ENCODE measurements at places on chromosomes 12 and 14. TPM values are rescaled to one million over a fixed set of nuclear protein-coding genes. Genes with fewer than 3 reads are reported as not detected.

GRCh38 chr14:62141139-62141538, 378.9 kb downstream of the SNAPC1 start:
- DNase-seq = no peak

Gene MIP
- total RNA-seq = not detected

DNA sequence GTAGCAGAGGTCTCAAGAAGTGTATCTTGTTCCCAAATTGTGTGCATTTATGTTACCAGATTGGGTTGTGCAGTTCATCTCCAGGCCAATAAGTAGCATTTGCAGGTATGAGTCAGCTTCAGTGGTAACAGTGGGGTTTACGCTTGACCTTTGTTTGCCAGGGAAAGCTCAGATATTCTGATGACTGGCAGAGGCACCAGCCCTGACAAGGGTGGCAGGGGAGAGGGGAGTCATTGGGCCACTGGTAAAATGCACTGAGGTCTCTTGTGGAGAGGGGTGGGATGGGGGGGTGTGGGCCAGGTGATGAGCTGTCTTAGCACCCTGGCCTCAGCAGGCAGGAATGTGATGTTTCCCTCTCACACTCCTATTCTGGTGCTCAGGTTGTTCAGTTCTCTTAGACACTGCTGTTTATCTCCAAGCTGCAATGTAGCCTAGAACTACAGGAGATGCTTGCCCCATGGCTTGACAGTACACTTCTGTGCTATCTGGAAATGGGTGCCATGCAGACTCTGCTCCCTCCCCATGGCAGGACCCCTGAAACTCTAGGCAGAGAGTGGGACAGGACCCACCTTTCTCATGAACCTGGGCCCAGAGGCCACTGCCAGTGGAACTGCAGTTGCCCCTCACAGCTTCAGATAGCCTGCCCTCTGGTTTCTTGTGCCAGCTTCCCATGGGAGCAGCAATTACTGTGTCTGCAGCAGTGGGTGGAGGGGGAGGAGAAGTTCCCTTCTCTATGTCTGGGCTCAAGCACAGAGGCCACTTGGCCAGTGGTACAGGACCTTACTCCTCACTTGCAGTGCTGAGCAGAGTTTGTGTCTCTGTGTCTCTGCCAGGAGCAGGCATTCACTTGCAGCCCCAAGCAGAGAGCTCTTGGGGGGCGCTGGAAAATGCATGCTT, 31.9 kb downstream of the USP15 start:
- no peak for DNase-seq

Gene PLCZ1
- total RNA-seq = not detected

GRCh38 chr12:26380897-26381296, 185.5 kb downstream of the SSPN start:
- DNase-seq = no peak

DNA sequence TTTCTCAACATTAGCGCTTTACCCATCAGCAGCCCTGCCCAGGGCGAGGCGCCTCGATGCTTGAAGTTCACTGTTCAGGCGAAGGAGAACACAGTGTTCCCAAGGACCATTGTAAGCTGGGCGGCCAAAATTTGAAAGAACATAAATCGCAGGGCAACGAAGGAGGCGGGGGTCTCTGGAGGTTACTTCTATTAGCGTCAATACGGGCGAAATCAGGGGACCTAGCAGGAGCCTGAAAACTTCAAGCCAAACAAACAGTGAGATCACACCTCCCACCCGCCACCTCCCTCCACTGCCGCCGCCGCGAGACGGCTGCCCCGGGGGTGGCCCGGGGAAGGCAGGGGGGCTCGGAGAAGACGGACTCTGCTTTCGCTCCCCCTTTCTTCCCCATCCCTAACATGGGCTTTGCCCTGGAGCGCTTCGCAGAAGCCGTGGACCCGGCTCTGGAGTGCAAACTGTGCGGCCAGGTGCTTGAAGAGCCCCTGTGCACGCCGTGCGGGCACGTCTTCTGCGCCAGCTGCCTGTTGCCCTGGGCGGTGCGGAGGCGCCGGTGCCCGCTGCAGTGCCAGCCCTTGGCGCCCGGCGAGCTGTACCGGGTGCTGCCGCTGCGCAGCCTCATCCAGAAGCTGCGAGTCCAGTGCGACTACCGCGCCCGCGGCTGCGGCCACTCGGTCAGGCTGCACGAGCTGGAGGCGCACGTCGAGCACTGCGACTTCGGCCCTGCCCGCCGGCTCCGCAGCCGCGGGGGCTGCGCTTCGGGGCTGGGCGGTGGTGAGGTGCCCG, at the start of gene PDZRN4:
TSS of gene PDZRN4 (plus strand) at position 263 of the 783 bp plus-strand sequence.
- DNase-seq = peak; percentile 87

- DNase-seq = no peak
Observed at GRCh38 chr12:38411426-38411825, 94.9 kb downstream of the ALG10B start.

DNA sequence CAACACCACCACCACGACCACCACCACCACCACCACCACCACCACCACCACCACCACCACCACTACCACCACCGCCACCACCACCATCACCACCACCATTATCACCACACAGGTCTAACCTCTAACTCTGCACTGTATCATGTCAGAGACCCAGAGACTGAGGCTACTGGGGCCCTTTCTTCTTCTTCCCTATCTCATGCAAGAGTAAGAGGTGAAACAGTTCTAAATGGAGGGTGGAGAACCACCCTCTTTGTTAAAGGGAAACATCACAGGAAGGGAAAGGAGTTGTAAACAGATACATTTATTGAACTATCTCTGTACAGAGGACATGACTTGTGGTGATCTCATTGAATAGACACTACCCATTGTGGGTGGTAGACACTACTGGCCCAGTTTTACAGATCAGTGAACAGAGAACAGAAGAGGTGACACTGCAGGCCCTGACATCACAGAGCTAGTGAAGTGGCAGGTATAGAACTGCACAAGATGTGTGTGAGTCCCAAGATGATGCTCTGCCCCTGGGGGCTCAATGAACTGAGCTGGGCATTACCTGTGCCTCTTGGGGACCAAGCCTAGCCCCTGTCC, 91.6 kb downstream of the FOXN3 start:
- DNase-seq = no peak

DNA sequence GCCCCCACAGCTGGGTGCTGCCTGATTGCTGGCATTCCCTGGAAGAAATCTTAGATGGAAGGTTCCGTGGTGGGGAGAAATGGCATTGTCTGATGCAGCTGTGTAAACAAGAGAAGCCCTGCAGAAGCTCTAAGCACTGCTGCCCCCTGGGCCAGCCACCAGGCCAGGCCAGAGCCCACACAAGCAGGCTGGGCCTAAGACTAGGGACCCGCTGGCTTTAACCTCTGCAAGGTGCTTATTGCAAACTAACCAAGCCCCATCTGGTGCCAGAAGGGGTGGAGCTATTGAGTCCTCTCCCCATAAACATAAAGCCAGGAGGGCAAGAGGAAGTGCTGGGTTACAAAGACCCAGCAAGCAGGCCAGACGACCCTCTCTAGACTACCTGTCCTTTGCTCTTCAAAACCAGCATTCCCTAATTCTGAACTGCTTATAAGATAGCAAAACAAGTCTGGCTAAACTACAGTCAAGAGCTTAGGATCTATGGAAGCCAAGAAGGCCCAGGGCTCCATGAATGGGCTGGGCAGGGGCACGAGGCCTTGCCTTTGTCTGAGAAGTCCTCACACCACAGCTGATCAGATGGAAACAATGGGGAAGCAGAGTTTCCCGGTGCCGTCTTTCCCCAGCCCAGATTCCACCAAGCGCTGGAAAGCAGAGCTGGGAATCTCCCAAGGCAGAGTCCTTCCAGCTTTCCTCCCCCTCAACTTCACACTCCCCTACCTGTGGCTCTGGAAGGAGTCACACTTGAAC, 28.8 kb downstream of the P2RX4 start:
- no peak for DNase-seq

DNA sequence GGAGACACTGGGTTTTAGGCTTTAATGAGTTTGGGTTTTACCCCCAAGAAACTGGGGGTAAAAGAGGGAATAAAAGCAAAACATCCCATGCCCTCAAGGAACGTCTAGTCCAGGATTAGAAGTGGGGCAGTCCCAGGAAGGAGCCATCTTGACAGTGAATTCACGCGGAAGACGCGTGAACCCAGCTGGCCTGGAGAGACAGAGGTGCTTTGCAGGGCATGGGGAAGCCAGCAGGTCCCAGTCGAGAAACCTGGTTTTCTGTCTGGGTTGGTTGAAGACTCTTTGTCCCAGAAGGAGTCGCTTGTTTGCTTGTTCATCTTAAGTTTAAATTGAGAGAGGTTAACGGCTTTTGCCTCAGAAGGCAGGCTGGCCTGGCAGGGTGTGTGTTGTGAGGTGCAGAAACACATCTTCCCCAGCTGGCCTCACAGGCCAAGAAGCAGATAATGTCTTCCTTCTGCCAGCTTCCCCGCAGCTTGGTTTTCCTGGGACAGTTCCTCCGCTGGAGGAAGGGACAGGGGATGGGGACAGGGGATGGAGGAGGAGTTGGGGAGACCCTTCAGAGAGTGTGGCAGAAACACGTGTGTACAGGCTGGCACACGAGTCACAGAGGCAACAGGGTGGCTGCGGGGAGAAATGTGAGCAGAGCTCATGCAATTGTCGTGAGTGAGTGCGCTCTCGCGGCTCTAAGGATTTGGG, 18.5 kb upstream of the CD9 start:
- DNase-seq = no peak

Gene DLGAP5
- total RNA-seq = 0.39 TPM
